Kidney capillary endothelial cell (primary cell): ENCODE measurements at places on chromosomes 2 and 18.

DNA sequence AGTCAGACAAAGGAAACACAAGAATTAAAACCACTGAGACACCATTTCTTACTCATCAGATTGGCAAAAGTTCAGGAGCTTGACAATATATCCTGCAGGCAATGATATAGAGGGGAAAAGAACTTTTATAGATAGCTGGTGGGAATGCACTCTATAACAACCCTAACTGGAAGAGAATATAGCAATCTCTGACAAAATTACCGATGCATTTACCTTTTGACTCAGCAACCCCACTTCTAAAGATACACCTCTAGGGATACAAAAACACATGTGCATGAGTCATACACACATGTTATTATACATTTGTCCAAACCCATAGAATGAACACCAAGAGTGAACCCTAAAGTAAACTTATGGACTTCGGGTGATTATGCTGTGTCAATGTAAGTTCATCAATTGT is 79.4 kb upstream of the SRD5A2 start:
- no peak for DNase-seq

DNA sequence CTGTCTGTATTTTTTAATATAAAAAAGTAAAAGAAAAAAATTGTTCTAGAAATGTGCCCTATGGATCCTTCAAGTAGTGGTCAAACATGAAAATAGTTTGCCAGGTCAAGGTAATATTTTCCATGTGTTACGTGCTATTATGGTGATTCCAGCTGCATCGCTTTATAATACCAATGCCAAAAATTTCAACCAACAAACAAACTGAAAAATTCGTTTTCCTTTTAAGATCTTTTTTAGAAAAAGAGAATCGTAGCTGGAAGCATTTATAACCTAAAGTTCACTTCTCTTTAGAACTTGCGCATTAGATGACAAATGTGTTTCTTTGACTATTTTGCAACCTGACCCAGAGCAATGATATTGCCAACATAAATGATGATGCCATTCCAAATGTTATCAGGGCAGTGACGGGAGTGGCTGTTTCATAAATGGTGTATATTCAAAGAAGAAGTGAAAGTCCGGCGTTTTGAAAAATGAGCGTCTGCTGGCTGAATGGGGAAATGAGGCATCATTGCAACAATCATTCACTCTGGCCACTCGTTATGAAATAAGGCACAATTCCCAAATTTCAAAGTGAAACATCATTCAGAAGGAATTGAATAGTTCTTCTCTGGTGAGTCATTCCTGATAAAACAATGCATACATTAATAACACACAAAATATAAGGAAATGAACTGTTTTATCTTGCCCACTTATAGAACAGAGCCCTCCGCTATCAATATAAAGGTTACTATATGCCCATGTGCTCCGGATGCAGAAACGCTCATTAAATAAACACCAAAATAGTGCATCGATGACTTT is 297.4 kb downstream of the TGIF1 start:
- peak; percentile 64 for DNase-seq

- no peak for DNase-seq
Measured at GRCh38 chr2:47935071-47935470, 28.8 kb upstream of the FBXO11 start.

GRCh38 chr18:79910563-79911343 is 40.7 kb downstream of the SLC66A2 start:
- DNase-seq: no peak

DNA sequence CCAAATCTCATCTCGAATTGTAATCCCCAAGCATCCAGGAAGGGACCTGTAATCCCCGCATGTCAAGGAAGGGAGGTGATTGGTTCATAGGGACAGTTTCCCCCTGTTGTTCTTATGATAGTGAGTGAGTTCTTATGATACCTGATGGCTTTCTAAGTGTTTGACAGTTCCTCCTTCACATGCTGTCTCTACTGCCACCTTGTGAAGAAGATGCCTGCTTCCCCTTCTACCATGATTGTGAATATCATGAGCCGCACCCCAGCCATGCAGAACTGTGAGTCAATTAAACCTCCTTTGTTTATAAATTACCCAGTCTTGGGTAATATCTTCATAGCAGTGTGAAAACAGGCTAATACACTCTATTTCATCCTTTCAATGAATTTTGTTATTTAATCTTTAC is 446.7 kb downstream of the RNF144A start:
- DNase-seq: no peak

- DNase-seq: no peak
Measured at GRCh38 chr2:219783359-219783975, 156.0 kb downstream of the SLC4A3 start.

GRCh38 chr2:25664183-25664964 is 9.0 kb downstream of the DTNB start:
- DNase-seq: peak; percentile 66

GRCh38 chr2:96330407-96330806 is 5.2 kb upstream of the NCAPH start:
- DNase-seq: no peak

DNA sequence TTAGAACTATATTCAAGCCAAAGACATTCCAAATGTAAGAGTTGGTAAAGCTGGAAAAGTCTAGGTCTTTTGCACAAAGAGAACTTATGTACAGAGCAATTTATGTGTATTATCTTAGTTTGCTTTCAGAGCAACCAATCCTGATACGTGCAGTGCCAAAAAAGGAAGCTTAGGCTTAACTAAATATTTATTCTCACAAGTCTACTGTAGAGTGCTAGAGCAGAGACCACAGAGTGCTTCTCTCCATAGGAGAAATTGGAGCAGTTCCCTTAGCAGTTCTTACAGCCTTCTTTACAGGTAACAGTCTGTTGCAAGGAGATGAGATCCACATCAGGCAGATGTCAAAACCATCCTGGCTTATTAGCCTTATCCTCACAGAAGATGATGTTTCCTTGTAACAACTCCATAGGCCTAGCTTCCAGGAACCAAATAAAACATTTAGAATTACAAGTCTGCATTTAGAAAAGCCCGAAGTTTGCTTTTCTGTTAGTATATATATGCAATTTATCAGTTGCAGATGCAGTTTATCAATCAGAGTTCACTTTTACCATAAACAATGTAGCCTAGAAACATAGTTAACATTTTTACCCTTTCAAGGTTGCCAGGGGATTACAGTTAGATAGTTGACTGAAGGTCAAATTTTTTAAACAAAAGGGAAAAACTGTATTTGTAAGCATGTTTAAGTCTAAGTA is 250.6 kb upstream of the KCNJ3 start:
- no peak for DNase-seq

- no peak for DNase-seq
Measured at GRCh38 chr18:50628533-50628905, 68.6 kb downstream of the MAPK4 start.

DNA sequence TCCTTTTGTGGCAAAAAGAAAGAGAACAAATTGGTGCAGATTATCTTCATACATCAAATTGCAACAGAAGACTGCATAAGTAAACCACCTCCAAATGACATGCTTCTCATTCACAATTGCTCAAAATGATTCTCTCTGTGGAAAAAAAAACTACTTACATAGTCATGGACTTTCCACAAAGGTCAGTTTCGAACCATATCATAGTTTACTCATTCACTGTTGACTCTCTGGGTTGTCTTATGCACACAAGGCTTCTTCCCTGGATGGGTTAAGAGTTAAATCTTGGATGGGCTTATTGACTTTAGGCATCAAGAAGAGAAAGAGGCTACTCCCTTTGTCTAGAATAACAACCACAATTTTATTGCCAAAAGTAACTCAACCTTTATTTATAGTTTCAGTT is 91.3 kb upstream of the RAB27B start:
- DNase-seq: no peak

DNA sequence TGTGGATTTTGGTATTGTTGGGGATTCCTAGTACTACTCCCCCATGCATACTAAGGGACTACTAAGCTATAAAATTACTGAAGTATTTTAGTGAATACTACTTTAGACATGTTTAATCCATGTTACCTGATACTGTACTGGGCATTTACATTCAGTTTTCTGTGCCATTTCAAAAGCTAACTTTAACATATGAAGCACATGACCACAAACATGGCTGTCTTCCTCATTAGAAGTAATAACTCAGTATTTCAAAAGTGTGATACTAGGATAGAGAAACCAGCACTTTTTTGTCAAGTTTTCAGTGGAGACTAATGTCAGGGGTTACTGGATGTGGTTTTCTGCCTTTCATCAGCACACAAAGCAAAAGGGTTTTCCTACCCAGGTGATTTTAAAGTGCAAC is 27.9 kb downstream of the WDR33 start:
- DNase-seq: no peak

GRCh38 chr2:37871456-37872191 is 53.5 kb upstream of the RMDN2 start:
- peak; percentile 43 for DNase-seq

- DNase-seq: no peak
Measured at GRCh38 chr2:23682481-23682880, 244.4 kb downstream of the ATAD2B start.

- DNase-seq: no peak
Measured at GRCh38 chr18:52348209-52348608, 8.2 kb downstream of the DCC start.

DNA sequence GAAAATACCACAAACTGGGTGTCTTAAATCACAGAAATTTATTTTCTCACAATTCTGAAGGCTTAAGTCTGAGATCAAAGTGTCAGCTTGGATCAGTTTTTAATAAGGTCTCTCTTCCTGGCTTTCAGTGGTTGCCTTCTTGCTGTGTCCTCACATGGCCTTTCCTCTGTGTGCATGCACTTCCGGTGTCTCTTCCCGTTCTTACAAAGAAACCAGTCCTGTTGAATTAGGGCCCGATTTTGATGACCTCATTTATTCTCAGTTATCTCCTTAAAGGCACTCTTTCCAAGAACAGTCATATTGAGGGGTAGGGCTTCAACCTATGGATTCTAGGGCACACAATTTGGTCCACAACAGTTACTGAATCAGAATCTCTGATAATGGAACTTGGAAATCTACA is 5.4 kb upstream of the XIRP2 start:
- peak; percentile 7 for DNase-seq

GRCh38 chr2:32963941-32964340 is 17.2 kb downstream of the LTBP1 start:
- DNase-seq: no peak

- DNase-seq: no peak
Measured at GRCh38 chr2:34738691-34739090, 1139.6 kb upstream of the FAM98A start.

GRCh38 chr2:169349535-169349934 is 12.8 kb downstream of the LRP2 start:
- no peak for DNase-seq

DNA sequence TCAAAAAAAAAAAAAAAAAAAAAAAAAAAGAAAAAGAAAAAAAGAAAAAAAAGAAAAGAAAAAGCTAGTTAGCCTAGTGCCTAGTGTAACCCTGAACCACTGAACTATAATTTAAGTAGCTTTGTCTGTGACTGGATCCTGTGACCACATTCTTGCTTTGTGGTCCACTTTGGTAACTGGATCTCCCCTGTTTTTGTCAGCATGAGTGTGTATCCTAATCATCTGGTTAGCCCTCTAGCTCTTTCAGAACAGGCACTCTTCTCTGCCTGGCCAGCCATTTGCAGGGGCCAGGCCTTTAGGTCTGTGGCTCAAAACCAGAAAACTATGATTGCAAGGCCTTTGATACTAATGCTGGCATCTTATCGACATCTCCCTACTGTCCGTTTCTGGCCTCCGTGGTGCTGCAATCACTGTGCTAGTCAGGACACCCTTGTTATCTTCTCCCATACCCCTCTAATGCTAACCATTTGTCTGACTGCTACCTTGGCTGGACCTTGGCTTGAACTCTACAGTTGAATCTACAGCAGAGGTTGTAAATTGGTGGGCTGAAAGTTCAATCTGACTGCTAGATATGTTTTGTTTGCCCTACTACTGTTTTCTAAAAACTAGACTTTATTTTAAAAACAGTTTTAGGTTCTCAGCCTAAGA is 40.5 kb downstream of the RBKS start:
- no peak for DNase-seq

- peak; percentile 21 for DNase-seq
Measured at GRCh38 chr2:219645631-219646527, 18.4 kb downstream of the SLC4A3 start.

DNA sequence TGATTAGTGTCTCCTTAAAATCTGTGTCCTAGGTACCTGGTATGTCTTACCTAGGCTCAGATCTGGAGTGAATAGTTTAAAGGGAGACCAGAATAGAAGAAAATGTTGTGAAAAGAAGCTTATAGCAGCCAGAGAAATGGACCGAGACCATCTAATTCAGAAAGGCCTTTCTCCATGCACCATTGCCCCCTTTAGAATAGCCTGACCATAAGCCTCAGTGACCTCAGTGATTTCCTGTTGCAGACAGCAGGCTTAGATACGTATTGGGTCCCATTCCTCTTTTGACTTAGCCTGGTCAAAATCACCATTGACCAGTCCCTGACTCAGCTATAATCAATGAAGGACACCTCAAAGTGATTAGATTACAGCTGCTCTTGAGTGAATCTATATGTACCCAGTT is 690.7 kb upstream of the KLHL29 start:
- no peak for DNase-seq

GRCh38 chr18:2846636-2847316 is at the start of gene EMILIN2:
Gene EMILIN2, plus strand, starts transcription at chr18:2847006. Its CDS starts 183 bp downstream, at chr18:2847189.
- no peak for DNase-seq

- DNase-seq: no peak
Measured at GRCh38 chr2:150135223-150135883, 352.1 kb downstream of the RND3 start.

DNA sequence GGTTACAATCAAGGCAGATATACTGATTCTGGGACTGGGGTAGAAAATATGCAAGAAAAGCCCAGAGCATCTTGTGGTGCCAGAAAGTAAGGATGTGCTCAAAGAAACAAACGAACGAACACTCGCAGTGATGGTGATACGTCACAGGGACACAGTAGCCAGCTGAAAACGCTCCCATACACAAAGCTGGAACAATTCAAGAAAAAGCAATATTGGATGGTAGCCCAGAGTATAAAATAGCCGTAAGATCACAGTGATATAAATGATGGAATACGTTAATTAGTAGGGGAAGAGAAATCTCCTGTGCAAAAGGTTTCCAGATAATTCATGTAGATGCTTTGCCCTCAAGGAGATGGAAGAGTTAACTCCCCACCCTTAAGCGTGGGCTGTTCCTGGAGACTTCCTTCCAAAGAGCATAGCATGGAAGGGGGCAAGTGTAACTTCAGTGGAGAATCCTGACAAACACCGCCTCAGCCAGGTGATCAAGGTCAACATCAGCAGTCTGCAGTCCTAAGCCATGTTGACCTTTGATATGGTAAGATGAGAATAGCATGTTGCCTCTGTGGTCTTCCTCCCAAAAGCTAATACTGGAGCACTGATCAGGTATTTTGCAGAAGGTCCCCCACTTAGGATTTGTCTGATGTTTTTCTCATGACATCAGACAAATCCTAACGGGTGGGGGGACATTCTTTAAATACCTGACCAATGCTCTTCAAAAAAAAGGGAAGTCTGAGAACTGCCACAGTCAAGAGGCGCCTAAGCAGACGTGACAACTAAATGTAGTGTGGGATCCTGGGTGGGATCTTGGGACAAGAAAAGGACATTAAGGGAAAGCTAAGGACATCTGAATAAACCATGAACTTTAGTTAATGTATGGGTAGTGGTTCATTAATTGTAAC is 99.0 kb downstream of the NCK2 start:
- DNase-seq: no peak

- no peak for DNase-seq
Measured at GRCh38 chr2:167692936-167693335, 554.5 kb downstream of the STK39 start.

GRCh38 chr18:69752737-69753380 is 194.8 kb downstream of the CD226 start:
- DNase-seq: no peak

- DNase-seq: peak; percentile 22
Measured at GRCh38 chr2:61471905-61472805, 1.3 kb upstream of the USP34 start.
